ENCODE measurements at places on chromosomes 3 and 15.

DNA sequence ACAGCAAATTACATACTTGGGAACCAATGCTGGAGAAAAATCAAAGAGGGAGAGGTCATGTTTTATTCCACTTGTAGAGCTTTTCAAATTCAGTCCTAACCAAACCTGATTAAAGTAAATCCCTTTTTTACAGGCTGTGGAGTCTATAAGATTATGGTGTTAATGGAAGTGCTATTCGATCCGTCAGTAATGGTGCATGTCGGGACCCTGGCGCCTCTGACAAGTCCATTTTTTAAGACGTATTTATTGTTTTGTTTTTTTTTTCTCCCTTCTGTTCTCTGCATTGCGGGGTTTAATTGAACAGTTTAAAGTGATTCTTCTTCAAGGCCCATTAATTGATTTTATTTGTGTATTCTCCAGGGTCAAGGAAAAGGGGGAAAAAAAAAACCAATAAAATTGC, 725.9 kb downstream of the TUSC7 start:
- DNase-seq = no peak

DNA sequence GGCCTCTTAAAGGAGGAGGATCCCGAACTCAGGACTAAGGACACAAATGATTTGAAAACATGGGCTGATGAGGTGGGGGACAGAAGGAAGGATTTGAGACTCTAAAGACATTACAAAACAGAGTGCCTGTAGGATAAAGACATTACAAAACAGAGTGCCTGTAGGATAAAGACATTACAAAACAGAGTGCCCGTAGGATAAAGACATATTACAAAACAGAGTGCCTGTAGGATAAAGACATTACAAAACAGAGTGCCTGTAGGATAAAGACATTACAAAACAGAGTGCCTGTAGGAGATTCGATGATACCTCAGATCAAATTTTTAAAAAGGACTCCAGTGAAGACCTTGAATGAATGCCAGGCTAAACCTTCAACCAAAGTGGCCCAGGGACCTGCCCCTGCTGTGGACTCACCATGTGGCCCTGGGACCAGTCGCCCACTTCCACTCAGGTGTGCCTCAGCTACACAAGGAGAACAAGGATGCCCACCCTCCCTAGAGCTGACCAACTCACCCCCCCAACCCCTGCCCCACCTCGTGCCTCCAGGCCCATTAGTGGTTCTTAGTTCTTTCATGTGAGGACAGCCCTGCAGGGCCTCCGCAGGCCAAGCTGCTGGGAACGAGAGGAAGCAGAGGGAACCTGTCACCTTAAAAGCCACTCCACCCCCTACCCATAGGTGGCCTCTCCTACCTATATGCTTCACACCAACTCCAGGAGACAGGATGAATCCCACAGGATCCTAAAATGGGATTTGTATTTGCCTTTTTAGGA, 59.8 kb downstream of the SH3BP5 start:
- DNase-seq = no peak

GRCh38 chr3:69649120-69650065, 89.9 kb upstream of the MITF start:
- DNase-seq = peak; percentile 56

- no peak for DNase-seq
Measured at GRCh38 chr3:185606196-185606595, 20.1 kb downstream of the SENP2 start.

DNA sequence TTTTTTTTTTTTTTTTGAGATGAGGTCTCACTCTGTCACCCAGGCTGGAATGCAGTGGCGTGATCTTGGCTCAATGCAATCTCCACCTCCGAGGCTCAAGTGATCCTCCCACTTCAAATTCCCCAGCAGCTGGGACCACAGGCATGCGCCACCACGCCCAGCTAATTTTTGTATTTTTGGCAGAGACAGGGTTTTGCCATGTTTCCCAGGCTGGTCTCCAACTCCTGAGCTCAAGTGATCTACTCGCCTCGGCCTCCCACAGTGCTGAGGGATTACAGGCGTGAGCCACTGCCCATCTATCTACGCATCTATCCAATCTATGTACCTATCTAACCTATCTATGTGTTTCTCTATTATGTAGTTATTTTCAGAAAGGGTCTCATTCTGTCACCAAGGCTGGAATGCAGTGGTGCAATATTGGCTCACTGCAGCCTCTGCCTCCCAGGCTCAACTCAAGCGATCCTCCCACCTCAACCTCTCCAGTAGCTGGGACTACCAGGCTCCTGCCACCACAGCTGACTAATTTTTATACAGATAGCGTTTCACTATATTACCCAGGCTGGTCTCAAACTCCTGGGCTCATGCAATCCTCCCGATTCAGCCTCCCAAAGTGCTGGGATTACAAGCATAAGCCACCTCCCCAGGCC, 20.2 kb upstream of the GPX1 start:
- no peak for DNase-seq

- DNase-seq = no peak
Measured at GRCh38 chr3:53131096-53131495, 861 bp upstream of the RFT1 start.

- no peak for DNase-seq
Measured at GRCh38 chr3:135539351-135539750, 426.2 kb upstream of the PPP2R3A start.

DNA sequence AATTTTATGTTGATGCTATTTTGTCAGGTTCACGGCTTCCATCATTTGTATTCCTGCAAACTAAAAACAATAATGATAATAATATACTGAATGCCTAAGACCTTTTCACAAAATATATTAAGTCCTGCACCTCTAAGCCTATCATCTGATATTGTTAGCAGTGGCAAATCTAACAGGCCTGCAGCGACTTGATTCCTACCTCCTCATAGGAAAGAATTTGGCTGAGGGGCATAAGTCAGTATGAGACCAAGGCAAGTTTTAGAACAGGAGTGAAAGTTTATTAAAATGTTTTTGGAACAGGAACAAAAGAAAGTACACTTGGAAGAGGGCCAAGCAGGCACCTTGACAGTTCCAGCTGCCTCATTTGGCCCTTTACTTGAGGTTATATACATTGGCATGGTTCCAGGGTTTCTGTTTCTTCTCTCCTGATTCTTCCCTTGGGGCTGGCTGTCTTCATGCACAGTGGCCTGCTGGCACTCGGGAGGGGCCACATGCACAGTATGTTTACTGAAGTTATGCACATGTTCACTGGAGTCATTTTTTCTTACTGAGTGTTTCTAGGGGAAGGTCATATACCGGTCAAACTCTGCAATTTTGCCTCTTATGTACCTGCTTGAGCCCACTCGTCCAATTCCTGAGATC, 418.1 kb downstream of the EPHA6 start:
- no peak for DNase-seq

- DNase-seq = no peak
Measured at GRCh38 chr3:42705962-42706585, 3.5 kb upstream of the HHATL start.

DNA sequence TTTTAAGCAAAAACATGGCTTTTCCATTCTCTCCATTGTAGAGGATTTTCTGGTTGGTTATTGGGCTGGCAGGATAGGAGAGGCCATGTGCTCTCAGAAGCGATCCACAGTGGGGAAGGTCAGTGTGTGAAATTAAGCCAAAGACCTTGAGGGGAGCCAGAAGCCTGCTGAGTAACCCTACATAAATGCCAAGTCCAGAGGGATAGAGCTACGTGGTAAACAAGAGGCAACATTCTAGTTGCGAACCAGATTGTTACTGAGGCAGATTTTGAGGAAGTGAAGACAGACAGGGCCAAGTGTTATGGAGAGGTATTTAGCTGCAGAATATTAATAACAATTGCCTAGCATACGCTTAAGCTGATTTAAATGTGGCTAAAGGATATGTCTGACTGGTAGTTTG, 592.8 kb upstream of the GBE1 start:
- no peak for DNase-seq

DNA sequence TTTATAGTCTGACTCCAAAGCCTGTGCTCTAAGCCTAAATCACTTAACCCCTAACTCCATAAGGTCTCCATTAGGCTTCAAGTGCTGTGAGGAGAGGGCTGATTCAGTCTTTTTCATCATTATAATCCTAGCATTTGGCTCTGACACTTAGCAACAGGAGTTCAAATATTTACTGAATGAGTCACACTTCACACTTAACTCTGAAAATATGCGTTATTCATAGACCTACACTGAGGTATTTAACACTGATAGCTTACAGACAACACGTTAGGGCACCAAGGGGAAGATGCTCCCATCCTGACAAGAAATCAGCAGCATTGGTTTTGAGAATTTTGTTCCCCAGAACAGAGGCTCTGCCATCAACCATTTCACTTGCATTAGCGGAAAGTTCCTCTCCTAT, 53.5 kb downstream of the MSL2 start:
- peak; percentile 57 for DNase-seq

GRCh38 chr3:133742351-133743091, 3.7 kb upstream of the TF start:
- DNase-seq = peak; percentile 61

DNA sequence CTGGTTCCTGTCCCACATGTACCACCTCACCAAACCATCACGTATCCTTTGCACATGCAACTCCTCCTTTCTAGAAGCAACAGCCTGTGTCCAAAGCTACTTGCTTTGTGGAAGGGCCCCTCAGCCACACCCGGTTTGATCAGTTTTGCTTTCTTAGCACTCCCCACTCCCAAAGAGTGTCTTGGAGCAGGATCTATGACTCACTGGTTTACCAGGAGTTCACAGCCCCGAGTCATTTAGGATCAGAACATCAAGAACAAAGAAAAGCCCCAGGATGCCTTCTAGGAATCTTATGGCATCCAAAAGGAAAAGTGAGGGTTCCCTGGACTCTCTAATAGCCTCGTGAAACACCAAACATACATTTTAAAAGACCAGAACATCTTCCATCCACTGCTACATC, 50.7 kb upstream of the IGF1R start:
- DNase-seq = no peak

DNA sequence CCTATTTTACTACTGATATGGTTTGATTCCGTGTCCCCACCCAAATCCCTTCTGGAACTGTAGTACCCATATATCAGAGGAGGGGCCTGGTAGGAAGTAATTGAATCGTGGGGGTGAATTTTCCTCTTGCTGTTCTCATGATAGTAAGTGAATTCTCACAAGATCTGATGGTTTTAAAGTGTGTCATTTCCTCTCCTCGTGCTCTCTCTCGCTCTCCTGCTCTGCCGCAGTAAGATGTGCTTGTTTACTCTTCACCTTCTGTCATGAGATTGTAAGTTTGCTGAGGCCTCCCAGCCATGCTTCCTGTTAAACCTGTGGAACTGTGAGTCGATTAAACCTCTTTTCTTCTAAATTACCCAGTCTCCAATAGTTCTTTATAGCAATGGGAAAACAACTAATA, 81.2 kb upstream of the ZBTB20 start:
- no peak for DNase-seq

- no peak for DNase-seq
Measured at GRCh38 chr15:55630858-55631257, 42.7 kb upstream of the PYGO1 start.

DNA sequence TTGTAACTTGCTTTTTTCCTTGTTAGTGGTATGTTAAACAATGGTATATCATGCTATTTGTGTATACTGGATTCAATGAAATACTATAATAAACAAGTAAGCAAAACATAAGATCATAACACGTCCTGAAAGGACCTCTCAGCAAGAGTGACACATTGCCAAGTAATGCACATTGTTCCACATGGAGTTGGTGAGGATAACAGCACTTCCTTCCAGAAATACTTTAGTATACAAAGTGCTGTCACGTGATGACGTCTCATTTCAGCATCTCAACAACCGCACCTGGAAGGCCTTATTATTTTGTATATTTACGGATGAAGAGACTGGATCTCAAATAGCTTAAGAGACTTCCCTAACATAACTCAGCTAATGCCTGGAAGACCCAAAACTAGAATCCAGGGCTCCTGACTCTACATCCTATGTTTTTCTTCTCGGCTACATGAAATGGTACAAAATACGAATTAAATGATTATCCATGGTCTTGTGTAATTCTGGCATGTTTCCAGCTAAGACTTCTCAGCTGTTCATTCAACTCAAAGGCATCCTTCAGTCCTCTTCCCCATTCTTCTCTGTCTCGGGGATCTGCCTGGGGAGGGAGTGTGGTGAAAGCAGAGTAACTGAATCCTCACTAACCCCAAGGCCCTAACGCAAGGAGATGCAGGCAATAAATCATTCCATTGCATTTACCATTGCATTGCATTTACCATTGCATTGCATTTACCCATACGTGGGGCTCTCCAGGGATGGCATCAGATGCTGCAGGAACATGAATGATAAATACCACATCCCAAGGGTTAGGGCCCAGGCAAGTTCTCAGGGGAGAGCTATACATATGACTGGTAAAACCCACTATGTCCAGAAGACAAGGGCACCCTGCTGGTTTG, 79.2 kb downstream of the LIPC start:
- DNase-seq = no peak

GRCh38 chr15:97998307-97999071, 38.0 kb downstream of the ARRDC4 start:
- no peak for DNase-seq

GRCh38 chr15:45587095-45587862, at the start of gene BLOC1S6:
Gene BLOC1S6, plus strand, starts transcription at chr15:45587379. Its CDS starts 65 bp downstream, at chr15:45587444.
- DNase-seq = peak; percentile 73

GRCh38 chr3:126554560-126555525, 3.9 kb downstream of the C3orf22 start:
- DNase-seq = no peak

GRCh38 chr3:131794766-131795388, 239.9 kb downstream of the CPNE4 start:
- DNase-seq = peak; percentile 59

DNA sequence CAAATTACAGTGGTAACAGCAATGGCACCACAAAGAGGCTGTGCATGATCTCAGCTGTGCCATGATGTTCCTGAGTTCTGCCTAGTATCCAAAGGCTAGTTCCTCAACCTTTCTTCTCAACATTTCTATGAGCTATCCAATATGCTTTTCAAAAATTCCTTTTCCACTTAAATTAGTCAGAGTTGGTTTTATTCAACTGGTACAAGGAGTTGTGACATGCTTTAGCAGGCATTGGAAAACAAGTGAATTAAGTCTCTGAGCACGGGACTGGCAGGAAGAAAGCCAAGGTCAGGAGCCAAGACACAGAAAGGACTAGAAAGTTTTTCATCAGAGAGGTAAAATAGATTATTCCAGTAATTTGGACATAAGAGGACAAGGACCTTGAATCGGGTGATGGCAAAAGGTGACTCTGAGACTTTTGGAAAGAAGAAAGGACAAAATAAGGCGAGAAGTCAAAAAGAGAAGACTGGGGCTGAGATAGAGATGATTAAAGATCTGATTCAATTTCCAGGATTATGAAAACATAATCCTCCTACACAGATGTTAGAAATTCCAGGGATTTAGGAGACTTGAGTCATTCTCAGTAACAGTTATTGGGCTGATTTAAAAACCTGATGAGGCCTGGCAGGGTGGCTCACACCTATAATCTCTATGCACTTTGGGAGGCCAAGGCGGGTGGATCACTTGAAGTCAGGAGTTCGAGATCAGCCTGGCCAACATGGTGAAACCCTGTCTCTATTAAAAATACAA, 36.1 kb downstream of the PBRM1 start:
- DNase-seq = no peak

- DNase-seq = no peak
Measured at GRCh38 chr3:24154013-24154695, 209.1 kb downstream of the NR1D2 start.

All from urothelium cell line (cell line).